ENCODE measurements at places on chromosomes 7 and 10. TPM values are rescaled to one million over a fixed set of nuclear protein-coding genes. Genes with fewer than 3 reads are reported as not detected.

TSPAN33 gene
- total RNA-seq, result 68.8 TPM

C7orf33 gene
- total RNA-seq, result not detected

- DNase-seq, result no peak
These were observed 139.5 kb downstream of the PFKFB3 start for GRCh38 chr10:6342096-6342685.

DNA sequence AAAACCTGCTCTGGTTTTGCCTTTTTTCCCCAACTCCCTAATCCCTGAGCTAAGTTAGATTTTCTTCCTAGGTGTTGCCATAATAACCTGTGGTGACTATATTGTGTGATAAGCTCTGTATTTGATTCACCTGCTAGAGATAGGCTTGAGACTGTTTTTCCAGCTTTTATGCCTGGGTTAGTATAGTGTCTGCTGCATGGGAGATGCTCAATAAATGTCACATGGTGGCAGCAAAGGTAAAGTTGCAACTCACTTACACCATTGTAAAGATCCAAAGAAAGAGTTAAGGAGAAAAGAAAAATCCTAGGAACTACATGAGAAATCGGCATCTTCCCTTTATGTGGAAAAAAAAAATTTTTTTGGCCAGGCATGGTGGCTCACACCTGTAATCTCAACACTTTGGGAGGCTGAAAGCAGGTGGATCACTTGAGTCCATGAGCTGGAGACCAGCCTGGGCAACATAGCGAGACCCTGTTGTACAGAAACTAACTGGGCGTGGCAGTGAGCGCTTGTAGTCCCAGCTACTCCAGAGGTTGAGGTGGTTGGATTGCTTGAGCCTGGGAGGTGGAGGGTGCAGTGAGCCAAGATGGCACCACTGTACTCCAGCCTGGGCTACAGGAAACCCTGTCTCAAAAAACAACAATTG is 3.7 kb downstream of the CCNJ start:
- DNase-seq, result no peak

GRCh38 chr10:59595593-59595992 is 114.1 kb downstream of the SLC16A9 start:
- DNase-seq, result no peak

GRCh38 chr7:24955313-24955712 is 24.7 kb downstream of the OSBPL3 start:
- no peak for DNase-seq

GRCh38 chr7:101166909-101167644 is 1.7 kb upstream of the VGF start:
- no peak for DNase-seq
